ENCODE measurements at places on chromosomes 3 and 15. TPM values are rescaled to one million over a fixed set of nuclear protein-coding genes. Genes with fewer than 3 reads are reported as not detected.

- DNase-seq, result no peak
Measured at GRCh38 chr3:59142556-59142955, 92.7 kb upstream of the CFAP20DC start.

DNA sequence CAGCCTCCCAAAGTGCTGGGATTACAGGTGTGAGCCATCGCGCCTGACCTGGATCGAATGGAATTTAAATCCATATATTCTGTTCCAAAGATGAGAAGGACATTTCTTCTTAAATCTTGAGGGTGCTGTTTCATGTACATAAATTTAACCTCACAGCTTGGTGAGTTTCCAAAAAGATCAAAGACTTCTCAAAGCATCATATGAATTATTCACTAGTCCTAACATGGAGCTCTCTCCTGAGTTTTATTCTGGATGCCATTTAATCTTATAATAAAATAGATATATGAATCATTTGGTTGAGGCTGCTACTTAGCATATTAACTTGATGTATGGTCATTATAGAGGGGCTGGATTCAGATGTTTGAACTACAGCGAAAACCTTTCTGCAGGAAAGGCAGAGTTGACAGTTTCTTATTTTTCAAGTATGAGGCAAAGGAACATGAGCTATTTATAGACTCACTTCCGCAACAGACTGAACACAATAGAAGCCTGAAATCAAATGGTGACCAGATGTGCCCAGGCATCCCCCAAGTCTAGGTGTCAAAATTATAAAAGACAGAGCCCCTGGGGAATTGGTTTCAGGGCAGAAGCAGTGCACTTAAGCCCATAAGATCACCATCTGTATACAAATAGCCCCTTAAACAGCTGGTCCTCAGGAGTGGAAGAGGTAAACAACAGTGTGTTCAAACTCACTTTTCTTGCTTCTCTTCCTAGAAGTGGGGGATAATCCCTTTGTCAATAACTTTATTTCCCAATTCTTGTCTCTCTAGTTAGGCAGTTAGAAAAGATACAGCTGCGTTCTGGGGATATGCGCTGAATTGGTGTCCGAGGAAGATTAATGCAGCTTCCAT, 29.7 kb downstream of the STARD9 start:
- no peak for DNase-seq

GRCh38 chr15:95541301-95541700, 789.2 kb upstream of the NR2F2 start:
- DNase-seq, result no peak

DNA sequence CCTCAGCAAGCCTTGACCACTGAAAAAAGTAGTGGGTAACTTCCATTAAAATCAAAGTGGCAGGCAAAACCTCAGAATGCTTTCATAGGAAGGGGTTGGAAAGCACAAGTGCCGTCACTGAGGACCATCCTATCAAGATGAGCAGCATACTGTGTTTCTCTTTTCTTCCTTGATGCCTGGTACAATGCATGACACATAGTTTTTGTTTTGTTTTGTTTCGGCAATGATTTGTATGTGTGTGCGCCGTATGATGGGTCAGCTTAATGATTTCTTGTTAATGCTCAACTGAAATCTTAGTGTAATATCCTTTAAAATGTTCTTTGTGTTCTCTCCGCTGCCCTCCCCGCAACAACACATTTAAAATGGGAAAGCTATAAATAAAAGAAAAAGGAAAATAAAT, 476.4 kb upstream of the KCNMB2 start:
- no peak for DNase-seq

DNA sequence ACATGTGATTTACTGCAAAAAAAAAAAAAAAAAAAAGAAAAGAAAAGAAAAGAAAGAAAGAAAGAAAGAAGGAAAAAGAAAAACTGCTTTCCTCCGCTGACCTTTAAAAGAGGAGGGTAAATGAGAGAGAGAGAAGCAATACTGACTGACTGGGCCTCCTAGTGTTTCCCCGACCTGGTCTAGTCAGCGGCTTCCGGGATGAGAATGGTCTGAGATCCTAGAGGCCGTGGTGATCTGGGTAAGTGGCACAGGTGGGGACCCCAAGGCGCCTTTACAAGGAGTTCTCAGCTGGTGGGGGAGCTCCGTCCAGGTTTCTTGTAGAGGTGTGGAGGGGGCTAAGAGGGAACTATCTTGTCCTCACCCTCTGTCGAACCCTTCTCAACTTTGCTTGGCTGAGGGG, 223.1 kb downstream of the MEIS2 start:
- no peak for DNase-seq

DNA sequence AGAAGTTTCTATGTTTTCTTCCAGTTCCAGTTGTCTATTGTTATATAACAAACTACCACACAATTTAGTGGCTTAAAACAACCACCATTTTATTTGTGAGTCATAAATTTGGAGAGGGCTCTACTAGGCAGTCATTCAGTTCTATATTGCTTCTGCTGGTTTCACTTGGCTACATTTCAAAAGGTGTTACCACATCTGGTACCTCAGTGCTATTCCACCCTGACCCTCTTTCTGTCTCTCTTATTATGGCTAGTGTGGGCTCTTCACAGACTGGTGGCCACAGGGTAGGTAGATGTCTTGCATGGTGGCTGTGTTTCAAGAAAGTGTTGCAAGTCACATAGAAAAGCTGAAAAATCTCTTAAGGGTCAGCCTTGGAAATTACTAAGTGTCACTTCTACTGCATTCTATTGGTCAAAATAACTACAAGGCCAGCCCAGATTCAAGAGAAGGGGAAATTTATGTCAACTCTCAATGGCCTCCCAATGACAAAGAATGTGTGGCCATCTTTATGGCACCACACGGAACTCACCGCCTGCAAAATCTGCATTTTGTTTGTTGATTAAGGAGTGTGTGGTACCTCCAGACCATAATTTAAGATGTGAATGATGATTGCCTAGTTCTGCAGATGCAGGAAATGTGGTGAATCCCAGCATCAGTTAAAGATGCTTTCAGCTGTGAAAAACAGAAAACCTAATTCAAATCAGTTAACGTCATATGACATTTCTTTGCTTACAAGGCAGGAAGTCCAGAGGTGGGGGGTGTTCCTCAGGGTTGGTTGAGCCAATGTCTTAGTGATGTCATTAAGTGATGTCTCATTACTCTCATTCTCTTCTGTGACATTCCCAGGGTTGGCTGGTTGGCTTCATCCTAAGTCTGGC, 105.8 kb upstream of the RASGRP1 start:
- DNase-seq, result no peak

DNA sequence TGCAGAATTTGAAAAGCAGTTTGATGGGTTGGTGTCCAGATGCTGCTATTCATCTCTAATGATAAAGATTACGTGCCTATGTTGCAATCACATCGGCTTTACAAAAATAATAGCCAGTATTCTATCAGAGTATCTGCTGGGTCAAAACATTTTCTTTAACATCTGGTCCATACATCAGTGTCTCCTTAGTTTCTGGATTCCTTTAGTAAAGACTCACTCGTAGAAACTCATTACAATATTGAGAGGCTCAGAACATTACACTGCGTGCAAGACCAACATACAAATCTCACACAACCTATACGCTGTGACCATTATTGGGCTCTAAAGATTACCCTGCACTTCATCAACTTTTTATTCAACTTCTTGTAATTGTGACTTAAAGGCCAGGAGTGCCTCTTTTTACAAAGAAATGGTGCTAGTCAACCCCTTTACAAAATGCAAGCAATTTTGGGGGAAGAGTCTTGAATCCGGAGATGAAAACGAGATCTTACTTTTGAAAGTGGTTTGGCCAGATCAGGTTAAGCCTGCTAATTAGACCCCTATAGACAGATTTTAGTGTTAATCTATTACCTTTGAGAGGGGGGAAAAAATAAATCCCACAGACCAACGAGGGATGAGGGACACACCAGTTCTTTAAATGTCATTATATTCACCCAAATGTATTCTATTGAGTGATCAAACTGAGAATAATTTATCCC, 2.9 kb downstream of the TRA2B start:
- DNase-seq, result no peak

Gene COL6A5
- total RNA-seq, result not detected

Gene RUBCN
- 27.0 TPM for total RNA-seq

Gene SLC24A5
- total RNA-seq, result not detected
